ENCODE measurements at places on chromosomes 11 and 22.

DNA sequence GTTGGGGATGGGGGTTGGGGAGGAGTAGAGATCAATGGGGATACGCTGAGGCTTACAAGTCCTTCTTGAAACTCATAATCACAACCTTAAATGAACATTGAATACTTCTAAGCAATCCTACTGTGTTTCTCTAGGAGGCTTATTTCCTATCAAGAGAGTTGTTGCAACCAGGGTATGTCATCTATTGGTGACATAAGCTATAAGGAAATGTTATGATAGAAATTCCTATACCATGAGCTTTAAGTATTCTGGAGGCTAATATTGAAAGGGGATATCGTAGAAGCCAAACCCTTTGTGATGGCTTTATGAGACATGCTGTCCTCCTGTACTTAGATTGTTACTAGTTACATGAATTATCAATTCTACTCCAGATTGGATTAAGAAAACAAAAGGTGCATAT is 72.9 kb downstream of the DKK3 start:
- no peak for DNase-seq

DNA sequence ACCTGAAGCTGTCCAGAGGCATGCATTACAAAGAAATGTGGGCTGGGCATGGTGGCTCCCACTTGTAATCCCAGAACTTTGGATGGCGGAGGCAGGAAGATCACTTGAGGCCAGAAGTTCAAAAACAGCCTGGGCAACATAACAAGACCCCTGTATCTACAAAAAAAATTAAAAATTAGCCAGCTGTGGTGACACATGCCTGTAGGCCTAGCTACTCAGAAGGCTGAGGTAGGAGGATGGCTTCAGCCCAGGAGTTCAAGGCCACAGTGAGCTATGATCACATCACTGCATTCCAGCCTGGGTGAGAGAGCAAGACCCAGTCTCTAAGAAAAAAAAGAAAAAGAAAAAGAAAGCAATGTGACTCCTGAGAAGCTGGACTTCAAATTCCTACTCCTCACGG is 138.5 kb upstream of the HSD17B12 start:
- no peak for DNase-seq

DNA sequence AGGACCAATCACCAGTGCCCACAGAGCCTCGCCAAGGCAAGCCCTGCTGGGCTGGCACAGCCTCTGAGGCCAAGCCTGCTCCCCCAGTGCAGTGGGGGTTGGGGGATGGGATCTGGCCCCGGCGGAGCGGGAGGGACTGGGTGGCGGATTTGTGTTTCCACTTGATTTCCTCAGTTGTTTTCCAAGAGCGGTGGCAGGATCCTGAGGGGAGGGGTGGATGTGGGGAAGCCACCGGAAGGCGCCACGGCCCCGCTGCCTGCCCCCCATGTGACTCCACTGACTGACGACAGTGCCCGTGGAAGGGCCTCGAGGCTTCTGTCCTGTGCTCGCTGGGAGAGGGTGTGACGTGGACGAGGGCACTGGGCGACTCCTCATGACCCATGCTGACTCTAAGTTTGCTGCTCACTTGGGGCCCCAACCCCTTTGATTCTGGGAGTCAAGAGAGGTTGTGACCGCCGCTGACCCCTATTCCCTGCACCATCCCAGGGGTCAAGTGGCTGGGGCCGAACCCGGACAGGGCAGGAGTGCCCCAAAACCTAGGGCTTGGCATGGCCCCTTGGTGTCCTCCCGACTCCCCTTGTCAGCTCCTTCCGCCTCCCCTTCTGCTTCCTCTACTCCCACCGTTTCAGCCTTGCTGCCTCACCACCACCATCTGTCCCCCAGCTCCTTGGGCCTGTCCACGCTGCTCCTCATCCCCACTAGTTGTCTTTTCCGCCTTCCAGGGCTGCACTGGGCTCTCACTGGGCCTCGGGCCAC is 23.5 kb upstream of the PICK1 start:
- no peak for DNase-seq

DNA sequence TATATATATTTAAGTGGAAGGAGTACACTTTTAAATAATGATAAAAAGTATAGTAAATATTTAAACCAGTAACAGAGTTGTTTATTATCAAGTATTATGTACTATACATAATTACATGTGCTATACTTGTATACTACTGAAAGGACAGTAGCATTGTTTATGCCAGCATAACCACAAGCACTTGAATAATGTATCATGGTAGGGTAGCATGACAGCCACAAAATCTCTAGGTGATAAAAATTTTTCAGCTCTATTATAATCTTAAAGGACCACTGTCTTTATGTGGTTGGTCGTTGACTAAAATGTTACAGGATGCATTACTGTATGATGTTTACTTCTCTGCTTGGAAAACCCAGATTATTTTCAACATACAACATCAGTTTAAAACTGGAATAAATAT is 349.2 kb downstream of the CASP12 start:
- no peak for DNase-seq

DNA sequence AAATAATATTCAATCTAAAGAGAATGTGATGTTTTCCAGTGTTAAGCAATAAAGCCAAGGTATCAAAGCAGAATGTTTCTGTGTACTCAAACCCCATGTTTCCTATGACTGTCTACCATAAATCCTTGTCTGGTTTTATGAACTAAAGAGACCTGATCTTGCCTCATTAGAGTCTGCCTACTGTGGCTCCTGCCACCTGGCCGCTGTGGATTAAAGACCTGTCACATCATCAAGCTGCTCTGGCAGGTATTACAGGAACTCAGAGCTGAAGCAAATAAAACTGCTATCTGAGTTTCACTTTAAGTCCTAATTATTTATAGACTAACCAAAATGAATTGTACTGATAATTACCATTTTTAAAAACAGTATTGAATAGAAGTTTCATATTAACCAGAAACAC is 207.8 kb upstream of the CCDC90B start:
- no peak for DNase-seq

DNA sequence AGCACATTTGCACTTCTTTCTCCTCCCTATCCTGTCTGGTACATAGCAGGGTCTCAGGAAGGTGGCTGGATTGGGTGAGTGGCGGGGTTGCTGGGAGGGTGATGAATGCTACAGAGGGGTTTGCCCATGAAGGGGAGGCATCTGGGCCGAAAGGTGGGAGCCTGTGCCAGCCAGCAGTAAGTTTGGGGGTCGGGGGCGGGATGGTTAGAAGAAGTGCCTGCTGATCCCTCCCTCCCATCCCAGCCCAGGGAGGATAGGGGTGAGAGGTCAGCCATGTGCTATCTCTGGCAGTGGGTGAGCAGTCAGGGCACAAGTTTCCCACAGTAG is 2.8 kb downstream of the CD82 start:
- no peak for DNase-seq

- no peak for DNase-seq
Measured at GRCh38 chr22:17607891-17608521, 20.5 kb downstream of the ATP6V1E1 start.

GRCh38 chr11:104705490-104706190 is 192.6 kb downstream of the CASP12 start:
- DNase-seq, result no peak

GRCh38 chr11:112734207-112734606 is 227.0 kb upstream of the NCAM1 start:
- no peak for DNase-seq

- DNase-seq, result peak; percentile 22
Measured at GRCh38 chr11:12182676-12183541, 72.5 kb downstream of the MICAL2 start.

- DNase-seq, result peak; percentile 44
Measured at GRCh38 chr11:46696212-46696558, 4.2 kb downstream of the ARHGAP1 start.

GRCh38 chr11:120334332-120334731 is 1.9 kb upstream of the ARHGEF12 start:
- no peak for DNase-seq

- no peak for DNase-seq
Measured at GRCh38 chr22:36285017-36285416, 32.1 kb downstream of the APOL1 start.

- no peak for DNase-seq
Measured at GRCh38 chr22:30038219-30038618, 42.0 kb upstream of the HORMAD2 start.

GRCh38 chr11:106381895-106382294 is 304.4 kb downstream of the AASDHPPT start:
- DNase-seq, result no peak

DNA sequence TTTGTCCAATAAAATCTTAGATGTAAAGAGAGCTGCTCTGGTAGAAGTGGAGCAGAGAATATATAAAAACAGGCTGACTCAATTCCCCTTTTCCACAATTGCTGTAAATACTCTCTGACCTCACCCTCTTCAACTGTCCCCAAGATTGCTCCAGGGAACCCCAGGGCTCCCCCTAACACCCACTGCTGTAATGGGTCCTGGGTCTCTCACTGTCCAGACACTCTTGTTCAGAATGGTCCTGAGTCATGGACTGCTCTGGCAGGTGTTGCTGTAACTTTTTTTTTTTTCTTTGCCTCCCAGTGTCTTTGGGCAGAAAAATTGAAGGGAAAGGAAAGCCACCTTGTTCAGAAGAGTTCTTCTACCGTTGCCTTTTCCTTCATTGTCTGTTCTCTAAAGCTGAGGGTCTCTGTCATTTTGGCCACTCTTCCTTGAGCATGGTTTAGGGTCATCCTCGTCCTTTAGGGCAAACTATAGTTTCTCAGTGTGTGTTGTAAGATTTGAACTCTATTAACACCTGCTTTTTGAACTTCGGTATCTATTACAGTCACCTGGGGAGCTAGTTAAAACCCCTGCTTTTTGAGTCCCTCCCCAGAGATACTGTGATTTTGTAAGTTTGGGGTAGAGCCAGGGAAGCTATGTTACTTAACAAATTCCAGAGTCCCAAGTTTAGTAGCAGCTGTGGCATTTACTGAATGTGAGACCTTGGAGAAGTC is 209.5 kb downstream of the NAV2 start:
- DNase-seq, result no peak

GRCh38 chr11:132024587-132025295 is 654.3 kb downstream of the NTM start:
- DNase-seq, result no peak

GRCh38 chr11:12680246-12680939 is 6.2 kb downstream of the TEAD1 start:
- peak; percentile 94 for DNase-seq

GRCh38 chr11:63511048-63511748 is 5.3 kb downstream of the LGALS12 start:
- no peak for DNase-seq

DNA sequence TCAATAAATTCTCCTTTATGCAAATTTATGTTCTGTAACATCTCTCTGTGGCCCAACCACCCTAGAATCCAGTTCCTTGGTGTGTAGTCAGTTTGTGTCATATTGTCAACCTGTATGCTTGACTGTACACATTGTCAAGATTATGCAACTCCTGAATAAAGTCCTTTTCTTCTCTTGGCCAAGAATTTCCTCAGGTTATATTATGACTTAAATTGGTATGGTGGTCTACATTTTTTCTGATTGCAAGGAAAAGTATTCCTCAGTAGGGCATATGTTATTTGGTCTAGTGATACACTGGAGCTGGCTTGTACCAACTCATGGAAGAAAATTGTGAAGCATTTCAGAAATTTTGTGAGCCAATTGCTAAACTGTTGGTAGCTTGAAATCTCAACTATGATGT is 482.8 kb upstream of the CHORDC1 start:
- no peak for DNase-seq

DNA sequence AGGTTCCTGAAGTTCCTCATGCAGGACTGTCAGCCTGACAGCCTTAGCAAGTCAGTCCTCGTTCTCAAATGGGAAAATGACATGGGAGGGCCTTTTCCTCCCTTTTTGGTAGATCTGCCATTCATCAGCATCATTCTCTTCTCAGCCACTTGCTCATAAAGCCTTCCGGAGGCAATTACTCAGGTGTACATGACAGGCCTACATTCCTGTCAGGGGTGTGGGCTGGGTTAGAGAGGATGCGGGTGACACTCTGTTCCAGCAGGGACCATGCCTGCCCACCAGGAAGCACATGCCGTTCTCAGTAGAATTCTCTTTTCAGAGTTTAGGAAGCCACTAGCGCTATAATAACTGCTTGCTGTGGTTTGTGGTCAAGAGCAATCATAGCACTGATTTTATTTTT is 24.2 kb upstream of the ANKK1 start:
- no peak for DNase-seq

DNA sequence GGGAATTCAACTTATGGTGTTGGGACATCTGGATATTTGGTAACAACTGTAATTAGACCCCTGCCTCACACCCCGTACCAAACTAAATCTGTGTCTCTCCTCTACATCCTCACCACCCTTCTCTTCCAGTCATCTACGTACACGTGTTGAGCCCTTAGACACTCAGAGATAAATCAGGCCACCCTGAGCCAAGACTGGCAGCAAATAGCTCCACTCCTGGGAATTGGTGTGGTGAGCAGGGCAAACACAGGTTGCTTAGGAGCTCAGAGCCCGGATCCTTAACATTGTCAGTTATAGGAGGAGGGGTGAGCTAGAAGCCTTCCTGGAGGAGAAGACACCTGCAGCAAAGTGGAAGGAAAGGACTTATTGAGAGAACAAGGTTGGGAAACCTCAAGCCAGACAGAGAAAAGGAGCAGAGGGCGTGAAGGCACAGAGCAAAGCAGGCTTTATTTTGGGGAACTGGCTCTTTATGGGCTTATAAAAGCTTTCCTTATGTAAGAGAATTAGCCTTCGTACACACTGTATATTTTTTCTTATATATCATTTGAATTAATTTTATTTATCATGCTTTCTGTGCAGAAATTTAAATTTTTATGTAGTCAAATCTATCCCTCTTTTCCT is 36.9 kb upstream of the KLHL35 start:
- no peak for DNase-seq

DNA sequence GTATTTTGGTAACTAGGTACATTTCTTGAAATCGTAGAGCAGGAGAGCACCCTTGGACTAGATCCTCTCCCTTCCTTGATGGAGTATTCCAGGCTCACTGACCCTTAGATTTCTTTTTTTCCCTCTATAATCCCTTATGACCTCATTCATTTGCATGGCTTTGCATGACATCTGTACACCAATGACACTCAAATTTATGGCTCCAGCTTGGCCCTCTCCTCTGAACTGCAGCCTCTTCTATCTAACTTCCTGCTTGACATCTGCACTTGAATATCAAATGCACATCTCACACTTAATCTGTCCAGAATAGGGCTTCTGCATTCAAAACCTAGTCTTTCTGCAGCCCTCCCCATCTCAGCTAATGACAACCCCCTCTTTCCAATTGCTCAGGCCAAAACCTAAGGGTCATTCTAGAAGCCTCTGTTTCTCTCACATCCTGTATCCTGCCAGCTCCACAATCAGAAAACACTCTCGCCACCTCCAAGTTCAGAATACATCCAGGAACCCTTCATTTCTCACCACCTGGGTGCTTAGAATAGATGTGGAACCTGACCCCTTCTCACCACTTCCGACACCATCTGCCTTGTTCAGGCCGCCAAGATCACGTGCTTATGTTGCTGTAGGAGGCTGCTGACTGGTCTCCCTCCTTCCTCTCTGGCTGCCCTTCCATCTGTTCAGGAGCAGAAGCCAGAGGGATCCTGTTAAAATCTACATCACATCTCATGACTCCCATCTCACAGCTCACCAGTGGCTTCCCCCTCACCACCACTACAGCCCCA is 138.9 kb upstream of the MTNR1B start:
- DNase-seq, result no peak

DNA sequence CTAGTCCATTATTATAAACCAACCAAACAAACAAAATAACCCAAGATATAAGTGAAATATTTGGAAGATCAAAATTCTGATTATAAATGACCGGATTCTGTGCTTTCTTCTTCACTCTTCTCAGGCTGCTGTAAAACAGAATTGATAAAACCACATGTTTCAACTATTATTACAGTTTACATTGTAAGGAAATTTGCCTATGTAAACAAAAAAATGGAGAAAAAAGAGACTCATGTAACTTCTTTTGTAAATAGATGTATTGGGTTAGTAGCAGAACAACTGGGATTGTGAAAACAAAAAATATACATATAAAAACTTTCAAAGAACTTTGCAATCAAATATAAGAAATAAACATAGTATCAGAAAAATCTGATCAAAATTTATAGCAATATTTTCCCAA is 295.2 kb upstream of the CCDC179 start:
- no peak for DNase-seq
